Suppressor macrophage (primary cell): ENCODE measurements at places on chromosomes 16 and 17.
A peak's percentile ranks its signal among the peaks of the same experiment; 100 is the strongest.

DNA sequence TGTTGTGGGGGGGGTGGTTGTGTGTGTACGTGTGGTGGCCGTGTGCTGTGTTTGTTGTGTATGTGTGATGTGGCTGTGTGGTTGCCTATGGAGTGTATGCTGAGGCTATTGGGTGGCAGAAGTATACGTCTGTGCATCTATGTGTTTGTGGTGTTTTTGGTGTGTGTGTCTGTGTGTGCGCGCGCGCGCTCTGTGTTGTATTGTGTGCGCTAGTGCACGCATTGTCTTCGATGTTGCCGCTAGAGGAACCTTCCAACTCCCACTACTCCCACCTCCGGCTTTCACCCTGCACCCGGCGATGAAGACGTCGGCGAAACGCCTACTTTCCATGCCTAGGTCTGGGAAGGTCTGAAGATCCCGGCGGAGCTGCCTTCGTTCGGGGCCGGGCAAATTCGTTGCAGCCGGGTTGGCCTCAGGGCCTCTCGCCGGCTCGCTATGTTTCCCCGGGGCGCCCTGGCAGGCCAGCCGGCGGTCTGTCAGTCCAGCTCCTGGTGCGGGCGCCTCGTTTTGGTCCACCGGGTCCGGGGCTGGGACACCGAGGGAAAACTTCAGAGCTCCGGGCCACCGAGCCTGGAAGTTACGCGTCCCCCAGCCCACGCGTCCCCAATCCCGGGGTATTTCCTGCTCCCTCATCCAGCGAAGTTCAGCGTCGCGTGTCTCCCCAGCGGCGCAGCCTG is 5.2 kb upstream of the DLX4 start:
- DNase-seq, result no peak

GRCh38 chr16:76835779-76836300 is 355.1 kb upstream of the MON1B start:
- no peak for DNase-seq

DNA sequence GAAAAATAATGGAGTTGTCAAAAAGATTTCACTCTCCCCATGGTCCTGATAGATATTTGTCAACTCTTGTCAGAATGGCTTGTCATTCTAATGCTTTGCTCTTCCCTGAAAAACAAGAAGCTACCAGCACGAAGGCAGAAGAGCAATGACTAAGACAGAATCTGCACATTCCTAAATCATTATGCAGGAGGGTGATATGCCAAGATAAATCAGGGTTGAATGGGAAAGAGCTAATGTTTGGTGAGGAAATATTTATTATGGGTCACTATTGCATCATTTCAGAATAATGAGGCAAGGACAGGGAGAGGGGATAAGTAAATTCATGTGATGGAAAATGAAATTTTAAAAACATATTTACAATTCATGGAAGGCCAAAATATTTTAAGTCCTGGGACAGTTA is 297.5 kb upstream of the XYLT1 start:
- no peak for DNase-seq

DNA sequence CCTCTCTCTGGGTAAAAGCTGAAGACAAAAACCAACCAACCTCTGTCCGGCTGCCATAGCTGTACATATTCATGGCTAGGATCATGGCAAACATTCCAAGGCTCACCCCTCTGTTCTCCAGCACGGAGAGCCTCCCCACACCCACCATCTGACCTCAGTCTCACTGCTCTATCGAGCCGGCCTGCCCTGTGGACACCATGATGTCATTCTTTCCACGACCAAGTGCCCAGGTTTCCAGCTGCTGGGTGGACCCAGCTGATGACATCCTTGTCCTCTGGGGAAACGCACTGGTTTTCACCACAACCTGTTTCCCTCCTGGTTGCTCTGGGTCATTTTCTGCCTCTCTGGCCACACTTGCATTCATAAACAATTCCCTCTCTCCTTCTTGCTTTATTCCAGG is 67.7 kb downstream of the NDEL1 start:
- DNase-seq, result no peak

GRCh38 chr16:47895146-47895545 is 260.6 kb downstream of the ABCC12 start:
- DNase-seq, result no peak

DNA sequence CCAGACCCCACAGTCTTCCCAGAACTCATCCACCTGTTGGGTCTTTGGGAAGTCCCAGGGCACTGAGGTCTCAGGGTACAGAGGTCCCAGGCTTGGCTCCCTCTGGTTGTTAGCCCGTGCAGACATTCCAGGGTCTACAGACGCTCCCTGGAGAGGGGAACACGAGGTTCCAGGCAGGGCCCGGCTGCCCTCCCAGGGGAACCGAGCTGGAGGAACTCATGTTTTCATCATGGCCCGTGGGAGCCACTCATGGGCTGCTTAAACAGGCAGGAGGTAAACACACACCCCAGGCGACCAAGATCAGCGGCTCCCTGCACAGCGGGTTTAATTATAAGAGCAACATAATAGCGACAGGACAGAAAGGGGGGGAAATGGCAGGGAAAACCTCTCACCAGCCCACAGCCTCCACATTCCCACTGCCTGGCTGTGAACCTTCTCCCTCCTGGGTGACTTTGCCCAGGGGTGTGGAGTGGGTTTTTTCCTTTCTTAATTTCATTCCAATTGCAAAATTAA is 36.5 kb downstream of the TRARG1 start:
- DNase-seq, result no peak

GRCh38 chr16:66188917-66189725 is 177.4 kb upstream of the CDH5 start:
- no peak for DNase-seq

GRCh38 chr16:49599704-49600103 is 226.1 kb downstream of the C16orf78 start:
- no peak for DNase-seq

DNA sequence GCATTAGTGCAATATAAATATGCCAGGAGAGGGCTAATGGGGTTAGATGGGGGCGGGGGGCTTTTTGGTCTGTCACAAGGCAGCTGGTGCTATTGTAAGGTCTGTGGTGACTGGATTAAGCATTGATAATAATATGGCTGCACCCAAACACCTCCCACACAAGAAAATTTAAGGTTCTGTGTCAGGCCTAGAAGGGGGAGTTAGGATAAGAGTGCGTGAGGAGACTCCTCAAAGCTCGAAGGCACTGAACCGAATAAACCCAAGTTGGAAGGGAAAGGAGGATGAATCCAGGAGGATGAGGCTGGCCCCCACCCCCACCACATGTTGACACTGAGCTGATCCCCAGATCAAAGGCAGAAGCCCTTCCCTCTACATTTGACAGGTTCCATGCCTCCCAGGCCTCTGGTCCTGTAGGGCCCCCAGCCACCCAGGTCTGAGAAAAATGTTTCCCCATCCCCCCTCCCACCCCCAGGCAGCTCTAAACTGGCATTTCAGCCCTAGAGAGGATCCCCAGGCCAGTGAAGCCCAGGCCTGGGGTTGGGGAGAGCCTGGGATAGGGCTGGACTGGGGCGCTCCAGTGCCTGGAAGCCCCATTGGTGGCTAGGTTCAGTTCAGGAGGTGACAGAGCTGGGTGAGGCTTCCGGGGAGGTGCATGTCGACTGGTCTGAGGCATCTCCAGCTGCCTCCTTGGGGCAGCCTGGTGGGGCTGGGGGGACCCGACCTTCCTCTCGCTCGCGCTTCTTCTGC is 1.7 kb downstream of the HOXB1 start:
- DNase-seq, result no peak

DNA sequence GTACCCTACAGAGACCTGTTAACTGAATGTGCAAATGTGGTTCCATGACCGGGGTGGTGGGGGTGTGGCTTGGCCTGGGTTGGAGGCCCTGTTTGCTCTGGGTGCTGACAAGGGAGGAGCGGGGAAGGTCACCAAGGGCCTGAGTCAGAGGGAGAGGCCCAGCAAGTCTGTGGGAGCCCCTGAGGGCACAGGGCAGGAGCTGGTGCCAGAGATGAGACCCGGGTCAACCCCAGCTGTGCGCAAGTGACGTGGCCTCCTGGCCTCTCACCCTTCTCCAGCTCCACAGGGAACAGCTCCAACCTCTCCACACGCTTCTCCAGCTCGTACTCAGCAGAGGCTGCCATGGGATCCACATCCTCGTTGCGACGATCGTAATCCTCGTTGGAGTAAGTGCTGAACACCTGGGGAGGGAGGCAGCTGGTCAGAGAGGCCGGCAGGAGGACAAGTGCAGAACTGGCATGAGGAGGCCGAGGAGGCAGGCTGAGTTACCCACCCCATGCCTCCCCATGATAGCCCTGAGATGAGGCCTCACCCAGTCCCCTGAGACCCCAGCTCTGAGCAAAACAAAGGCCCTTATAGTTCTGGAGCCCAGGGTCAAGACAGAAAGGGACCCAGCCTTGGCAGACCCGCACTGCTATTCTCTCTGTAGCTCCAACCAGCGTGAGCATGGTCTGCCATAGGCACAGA is 5.5 kb downstream of the PPP1R9B start:
- no peak for DNase-seq

GRCh38 chr16:75108792-75109731 is 7.5 kb downstream of the LDHD start:
- peak; percentile 74 for DNase-seq

DNA sequence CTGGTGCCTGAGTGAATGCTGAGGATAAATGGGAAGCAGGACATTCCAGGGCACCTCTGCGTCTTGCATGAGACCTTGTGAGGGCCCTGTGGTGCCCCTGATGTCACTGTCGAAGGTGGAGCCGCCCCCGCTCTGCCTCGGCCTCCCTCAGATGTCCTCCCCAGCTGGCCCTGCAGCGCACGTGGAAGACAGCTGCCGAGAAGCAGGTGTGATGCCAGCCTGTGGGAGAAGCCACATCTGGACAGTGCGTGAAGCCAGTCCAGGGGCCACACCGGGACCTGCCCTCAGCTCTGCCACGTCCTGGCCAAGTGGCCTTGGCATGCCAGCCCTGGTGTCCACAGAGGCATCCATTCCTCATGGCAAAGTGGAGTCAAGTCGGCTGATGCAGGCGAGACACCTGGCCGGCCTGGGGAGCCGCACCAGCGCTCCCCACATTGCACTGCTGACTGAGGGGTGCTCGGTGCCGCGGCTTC is 21.6 kb upstream of the METRNL start:
- DNase-seq, result no peak
